Activated T-cell treated with anti-CD3 and anti-CD28 coated beads, Interleukin-2, amount 50 U/mL, for 4 hours (primary cell): ENCODE measurements at places on chromosomes 5 and 9. TPM values are rescaled to one million over a fixed set of nuclear protein-coding genes. Genes with fewer than 3 reads are reported as not detected.

DNA sequence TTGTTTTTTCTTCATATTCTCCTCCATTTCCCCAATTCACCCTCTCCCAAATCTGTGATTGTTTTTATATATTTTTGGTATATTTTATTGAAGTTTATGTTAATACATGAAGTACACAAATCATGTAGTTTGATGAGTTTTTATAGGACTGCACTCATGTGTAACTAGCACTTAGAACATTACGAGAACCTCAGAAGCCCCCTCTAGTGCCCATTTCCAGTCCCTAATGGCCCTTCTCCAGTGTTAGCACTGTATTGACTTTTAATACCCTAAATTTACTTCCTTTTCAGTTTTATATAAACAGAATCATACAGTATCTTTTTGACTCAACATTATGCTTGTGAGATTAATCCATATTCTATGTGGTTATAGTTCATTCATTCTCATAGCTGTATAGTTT is 18.5 kb upstream of the FKTN start:
- no peak for DNase-seq

GRCh38 chr9:14766299-14766698 is 43.8 kb upstream of the CER1 start:
- no peak for DNase-seq

DNA sequence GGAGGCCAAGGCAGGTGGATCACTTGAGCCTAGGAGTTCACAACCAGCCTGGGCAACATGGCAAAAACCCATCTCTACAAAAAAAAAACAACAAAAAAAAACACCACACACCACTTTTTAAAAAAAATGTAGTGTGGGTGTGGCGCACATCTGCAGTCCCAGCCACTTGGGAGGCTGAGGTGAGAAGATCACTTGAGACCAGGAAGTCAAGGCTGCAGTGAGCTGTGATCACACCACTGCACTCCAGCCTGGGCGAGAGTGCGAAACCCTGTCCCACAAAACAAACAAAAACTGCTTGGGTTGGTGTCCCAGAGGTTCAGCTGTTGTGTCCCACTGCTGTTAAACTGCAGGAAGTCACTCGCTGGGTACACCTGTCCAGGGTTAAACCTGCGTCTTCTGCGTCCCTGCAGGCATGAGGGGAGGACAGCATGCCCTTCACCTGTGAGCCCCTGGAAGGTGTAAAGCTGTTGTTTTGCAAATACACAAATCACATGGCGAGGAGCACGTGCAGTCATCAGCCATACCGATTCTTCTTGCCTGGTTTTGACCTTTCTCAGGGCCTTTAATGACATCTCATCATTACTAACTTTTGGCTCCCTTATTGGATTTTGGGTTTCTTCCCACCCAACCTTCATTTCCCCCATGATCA is 29.3 kb upstream of the CLPTM1L start:
- no peak for DNase-seq

GRCh38 chr9:70492319-70492777 is 77.9 kb upstream of the KLF9 start:
- DNase-seq: no peak

DNA sequence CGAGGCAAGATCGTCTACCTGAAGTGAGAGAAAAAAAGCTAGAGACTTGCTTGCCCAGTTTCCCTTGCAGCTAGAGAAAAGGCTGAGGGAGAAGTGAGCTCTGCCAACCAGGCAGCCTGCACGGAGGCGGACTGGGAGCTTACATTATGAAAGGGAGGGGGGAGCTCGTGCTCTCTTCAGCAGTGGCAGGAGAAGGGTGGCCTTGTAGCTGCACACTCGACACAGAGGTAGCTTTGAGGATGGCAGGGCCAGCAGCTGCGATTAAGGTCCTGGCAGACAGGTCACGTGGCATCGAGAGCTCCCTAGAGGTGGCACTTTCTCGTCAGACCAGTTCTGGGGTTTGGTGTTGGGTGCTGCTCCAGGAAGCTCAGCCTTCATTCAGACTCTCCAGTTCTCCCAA is 26.7 kb downstream of the APBA1 start:
- no peak for DNase-seq

GABRA1 gene
- total RNA-seq: not detected

AQP3 gene
- total RNA-seq: 4.5 TPM

CDH9 gene
- not detected for total RNA-seq
